ENCODE measurements at places on chromosomes 5 and 9.

DNA sequence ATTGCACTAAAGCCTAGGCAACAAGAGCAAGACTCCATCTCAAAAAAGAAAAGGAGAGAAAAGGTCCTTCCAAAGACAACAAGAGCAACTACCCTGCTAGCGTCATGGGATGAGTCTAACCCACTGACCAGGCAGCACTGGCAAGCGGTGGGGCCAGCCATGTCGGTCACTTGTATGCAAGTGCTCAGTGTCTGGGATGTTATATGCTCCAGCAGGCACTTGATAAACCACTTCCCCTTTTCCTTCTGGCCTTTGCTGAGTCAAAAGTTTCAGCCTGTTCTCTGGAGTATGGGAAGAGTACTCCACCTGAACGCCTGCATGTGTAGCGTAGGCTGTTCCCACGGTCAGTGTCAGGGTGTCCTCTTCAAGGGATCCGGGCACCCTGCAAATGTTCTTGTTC is 9.2 kb upstream of the MXD3 start:
- DNase-seq, result no peak

DNA sequence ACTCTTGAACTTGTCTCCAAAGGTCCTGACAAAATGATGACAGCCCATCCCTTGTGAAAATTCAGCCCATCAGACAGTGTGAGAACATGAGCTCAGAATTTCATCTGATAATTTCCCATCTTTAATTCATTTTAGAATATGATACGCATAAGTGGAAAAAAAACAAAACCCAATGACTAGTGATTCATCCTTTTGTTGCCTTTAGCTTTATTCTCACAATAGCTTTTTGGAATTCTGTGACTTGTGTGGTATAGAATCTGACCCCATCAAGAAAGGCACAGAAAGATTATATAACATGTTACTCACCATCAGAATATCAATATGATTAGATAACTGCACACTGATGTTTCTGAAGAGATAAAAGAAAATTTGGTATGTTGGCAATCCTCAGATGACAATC is 16.1 kb upstream of the TMED7 start:
- DNase-seq, result no peak

GRCh38 chr9:13351778-13352386 is 72.4 kb upstream of the MPDZ start:
- no peak for DNase-seq

DNA sequence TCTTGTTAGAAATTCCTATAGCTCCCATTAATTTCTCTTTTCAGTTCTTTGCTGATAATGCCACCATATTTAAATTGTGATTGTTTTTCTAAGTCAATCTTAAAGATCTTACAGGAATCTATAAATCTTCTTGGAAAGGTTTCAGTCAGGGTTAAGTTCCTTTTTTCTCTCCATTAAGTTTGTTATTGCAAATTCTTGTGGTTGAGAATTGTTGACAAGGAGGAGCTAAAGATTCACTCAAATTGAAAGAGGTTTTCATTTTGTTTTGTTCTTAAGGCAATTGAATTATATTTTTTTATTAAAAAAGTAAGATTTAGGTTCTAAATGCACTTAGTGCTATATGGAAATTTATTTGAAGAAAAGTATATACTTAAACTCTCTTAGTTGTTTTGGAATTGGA is 213.4 kb downstream of the PRR16 start:
- no peak for DNase-seq

GRCh38 chr9:133347985-133348717 is at the start of the genes MED22 and RPL7A:
Gene MED22, minus strand, starts transcription at chr9:133348131. Its CDS starts 1,469 bp downstream, at chr9:133346662.
Gene RPL7A, plus strand, starts transcription at chr9:133348218. Its CDS starts 26 bp downstream, at chr9:133348244.
- DNase-seq, result peak; percentile 86

DNA sequence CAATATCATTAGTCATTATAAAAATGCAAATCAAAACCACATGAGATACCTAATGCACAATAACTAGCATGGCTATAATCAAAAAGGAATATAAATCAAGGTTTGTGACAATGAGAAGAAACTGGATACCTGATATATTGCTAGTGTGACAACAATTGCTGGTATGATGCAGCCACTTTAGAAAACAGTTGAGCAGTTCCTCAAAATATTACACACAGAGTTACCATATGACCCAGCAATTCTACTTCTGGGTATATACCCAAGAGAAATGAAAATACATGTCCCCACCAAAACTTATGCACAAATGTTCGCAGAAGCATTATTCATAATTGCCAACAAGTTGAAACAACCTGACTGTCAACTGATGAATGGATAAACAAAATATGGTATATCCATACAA is 339.7 kb upstream of the POU5F2 start:
- DNase-seq, result no peak

DNA sequence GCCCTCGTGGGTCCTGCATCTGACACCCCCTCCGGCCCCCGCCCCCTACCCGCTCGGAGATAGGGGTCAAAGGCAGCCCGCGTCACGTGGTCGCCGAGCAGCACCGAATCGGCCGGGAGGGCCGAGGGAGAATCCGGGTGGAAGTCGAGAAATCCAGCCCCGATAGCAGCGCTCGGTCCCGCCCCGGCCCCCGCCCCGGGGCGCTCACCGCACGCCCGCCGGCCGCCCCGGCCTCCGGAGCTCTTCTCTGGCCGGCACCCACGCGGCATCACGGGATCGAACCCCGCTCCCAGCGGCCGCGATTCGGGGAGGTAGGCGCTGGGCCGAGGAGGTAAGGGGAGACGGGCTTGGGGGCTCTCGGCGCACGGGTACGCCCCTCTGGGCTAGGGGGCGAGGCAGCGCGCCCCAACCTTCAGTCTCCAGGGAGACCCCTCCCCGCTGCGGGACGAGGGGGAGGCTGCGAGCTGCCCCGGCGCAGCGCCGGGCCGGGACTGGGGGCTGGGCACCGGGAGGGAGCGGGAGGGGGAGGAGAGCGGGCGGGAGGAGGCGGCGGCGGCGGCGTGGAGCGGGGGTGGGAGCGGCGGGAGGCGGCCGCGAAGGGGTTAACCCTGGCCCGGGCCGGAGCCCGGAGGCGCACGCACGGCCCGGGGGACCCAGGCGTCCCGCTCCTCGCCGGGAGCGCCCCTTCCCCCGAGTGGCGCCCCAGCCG is 22.1 kb upstream of the NDST1 start:
- peak; percentile 50 for DNase-seq

GRCh38 chr5:131496400-131496713 is 138.7 kb downstream of the RAPGEF6 start:
- DNase-seq, result no peak

DNA sequence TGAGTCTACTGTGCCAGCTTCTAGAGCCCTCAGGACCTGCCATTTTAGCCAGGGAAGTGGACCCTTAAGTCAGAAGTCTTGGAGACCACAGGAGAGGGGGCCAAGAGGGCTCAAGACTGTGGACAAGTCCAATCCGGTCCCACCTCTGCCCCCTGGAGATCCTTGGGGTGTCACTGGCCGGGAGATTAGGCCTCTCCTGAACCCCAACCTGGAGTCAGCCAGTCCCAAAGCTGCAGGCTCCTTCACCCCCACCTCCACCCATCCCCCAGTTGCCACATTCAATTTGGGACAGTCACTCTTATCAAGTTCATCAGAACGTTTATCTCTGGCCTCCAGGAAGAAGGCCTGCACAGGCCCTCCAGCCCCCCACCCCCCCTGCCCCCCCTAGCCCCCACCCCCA is 290 bp downstream of the SLC23A1 start:
- no peak for DNase-seq

- no peak for DNase-seq
Observed at GRCh38 chr5:4058899-4059298, 463.3 kb downstream of the IRX1 start.

DNA sequence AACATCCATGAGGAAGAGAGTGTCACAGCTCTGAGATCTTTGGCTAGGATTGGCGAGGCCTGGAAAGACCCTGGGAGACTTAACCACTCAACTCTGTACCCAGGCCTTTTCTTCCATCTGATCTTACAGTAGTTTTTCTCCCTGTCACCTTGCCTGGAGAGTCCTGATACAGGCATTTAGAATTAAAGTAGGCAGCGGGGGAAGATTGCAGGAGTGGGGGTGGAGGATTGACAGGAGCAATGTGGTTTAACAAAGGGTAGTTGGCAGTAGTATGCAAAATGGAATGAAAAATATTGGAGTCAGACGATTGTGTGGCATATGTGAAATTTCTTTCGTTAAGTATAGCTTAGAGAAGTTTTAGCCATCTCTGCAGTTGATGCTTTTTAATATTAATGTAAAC is 16.9 kb downstream of the TMEFF1 start:
- no peak for DNase-seq

DNA sequence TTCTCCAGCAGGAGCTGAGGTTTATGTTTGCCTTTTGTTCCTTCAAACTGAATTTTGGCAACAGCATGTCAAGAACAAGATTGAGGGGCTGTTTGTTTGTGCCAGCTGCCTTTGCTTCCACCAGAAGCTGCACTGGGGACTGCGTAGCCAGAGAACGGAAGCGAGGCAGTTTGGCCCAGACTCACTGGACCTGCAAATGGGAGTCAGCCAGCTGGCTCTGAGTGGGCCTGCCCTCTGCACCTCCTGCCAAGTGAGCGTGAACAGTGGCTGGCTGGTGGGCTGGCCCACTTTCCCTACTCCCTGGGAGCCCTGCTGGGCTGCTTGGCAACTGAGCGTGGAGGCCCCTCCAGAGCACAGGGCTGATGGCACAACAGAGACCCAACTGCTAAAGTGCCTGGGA is 111.6 kb downstream of the GALNT10 start:
- DNase-seq, result peak; percentile 16

GRCh38 chr5:123709422-123709821 is 197.4 kb downstream of the CSNK1G3 start:
- no peak for DNase-seq

DNA sequence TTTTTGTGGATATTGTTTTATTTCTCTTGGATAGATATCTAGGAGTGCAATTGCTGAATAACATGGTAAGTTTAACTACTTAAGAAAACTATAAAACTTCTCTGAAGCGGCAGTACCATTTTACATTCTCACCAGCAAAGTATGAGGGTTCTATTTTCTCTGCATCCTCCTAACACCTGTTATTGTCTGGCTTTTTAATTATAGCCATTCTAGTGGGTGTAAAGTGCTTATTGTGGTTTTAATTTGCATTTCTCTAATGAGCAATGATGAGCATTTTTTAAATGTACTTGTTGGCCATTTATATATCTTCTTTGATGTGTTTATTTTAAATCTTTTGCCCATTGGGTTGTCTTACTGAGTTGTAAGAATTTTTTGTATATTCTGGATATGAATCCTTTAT is 28.7 kb downstream of the SMIM32 start:
- no peak for DNase-seq

GRCh38 chr5:126234563-126235195 is 188.5 kb upstream of the GRAMD2B start:
- DNase-seq, result no peak

- no peak for DNase-seq
Observed at GRCh38 chr9:18531136-18532065, 57.4 kb downstream of the ADAMTSL1 start.

- DNase-seq, result no peak
Observed at GRCh38 chr5:132525299-132525724, 18.0 kb downstream of the IL5 start.

DNA sequence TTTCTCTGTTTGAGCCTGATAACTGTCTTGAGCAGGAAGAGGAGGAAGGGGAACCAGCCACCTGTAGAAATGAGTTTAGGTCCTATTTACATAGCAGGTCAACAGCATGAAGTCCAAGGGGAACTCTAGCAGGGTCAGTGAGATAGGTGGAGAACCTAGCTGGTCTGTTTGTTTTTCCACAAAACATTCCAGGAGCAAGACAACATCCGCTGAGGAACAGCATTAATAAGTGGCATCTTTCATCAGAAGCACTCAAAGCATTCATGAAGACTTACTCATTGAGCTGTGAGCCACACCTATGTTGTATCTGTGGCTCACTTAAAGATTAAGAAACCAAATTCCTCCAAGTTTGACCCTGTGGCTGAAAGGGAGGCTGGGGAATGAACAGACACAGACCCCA is 115.9 kb downstream of the ACTBL2 start:
- no peak for DNase-seq

- DNase-seq, result no peak
Observed at GRCh38 chr5:44983006-44983405, 174.3 kb downstream of the MRPS30 start.

GRCh38 chr5:153618867-153619266 is 128.4 kb downstream of the GRIA1 start:
- no peak for DNase-seq

- DNase-seq, result no peak
Observed at GRCh38 chr5:41071975-41072374, 833 bp upstream of the MROH2B start.

GRCh38 chr5:180395540-180396274 is 42.6 kb upstream of the GFPT2 start:
- DNase-seq, result no peak

GRCh38 chr9:135073741-135074305 is 13.6 kb upstream of the OLFM1 start:
- no peak for DNase-seq

DNA sequence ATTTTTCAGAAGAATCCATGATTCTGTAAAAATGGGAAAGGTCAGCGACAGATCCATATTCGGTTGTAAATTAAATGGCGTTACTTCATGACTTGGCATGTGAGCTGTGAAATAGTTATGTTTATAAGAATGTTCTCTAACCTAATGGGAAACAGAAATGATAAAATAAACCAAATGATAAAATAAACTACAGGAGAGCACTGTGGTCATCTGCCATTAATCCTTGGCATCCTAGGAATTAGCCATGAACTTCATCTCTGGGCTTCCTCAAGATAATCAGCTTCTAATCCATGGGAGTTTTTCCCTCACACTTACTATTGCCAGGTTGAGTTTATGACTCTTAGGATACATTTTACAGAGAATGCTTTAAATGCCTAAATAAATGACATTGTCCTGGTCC is 94.6 kb upstream of the SLC30A5 start:
- no peak for DNase-seq

GRCh38 chr5:68505917-68506860 is 290.6 kb downstream of the PIK3R1 start:
- no peak for DNase-seq

DNA sequence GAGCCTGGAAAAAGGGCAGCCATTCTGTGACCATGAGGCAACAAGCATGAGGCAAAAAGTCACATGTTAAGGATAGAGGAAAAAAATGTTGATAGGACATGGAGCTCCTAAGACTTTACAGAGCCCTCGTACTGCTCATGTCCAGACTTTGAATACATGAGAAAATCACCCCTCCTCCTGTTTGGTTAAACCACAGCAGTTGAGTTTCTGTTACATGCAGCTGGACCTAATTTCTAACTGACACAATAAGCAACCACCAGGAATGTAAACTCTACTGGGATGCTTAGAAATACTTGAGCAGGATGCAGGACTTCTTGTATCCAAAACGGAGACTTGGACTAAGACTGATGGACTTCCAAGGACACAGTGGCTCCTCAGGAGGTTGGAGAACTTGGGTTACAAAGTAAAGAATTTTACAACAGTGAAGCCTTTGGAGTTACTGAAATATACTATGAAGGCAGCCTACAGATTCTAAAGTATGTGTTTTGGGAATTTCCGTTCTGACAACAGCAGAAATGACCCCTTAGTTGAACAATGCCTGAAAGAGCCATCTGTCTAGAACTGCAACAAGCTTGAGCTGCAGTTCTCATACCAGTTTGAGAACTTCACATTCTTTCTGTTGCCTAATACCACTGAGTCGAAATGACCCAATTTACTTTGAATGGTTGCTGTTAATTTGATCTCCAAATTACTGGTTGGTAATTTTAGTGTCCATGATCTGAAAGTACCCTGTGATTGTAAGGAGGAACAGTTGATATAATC is 268.9 kb downstream of the PIK3R1 start:
- DNase-seq, result no peak

Measured in gastrocnemius medialis (tissue), 4 donors.